ENCODE measurements at places on chromosomes 3 and 15.

- DNase-seq, result no peak
These were observed 340.7 kb upstream of the C2CD4B start for GRCh38 chr15:62505762-62506161.

GRCh38 chr15:26562336-26562735 lies 210.5 kb downstream of the GABRB3 start:
- no peak for DNase-seq

DNA sequence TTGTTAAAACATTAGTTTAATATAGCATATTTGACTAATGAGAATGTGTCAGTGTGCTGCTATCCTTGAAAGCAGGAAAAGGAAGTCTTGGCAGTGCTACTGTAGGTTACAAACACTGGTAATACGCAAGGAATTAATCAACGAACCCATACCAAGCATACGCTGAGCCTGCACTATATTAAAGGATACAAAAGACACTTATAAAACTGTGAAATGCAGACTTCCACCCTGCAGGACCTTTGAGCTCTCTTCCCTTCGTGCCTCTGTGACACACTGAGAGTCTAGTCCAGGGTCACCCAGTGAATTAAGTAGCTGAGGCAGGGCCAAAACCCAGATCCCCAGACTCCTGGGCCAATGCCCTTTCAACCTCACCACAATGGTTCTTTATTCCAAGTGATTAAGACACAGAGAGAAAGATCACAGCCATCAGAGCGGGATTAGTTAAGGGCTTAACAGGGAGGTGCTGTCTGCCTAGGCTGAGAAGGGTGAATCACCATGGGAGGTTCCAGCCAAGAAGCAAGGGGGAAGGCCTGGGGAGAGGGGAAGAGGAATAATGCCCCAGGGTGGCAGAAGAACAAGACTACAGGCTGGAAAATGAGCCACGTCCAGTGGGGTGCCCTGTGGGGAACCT lies 6.8 kb downstream of the ANXA2 start:
- no peak for DNase-seq

- DNase-seq, result peak; percentile 15
These were observed 23.4 kb downstream of the KIF7 start for GRCh38 chr15:89631902-89632264.

- no peak for DNase-seq
These were observed 355.0 kb downstream of the RBMS3 start for GRCh38 chr3:29635888-29636287.

GRCh38 chr3:101902041-101902440 lies 52.7 kb downstream of the NFKBIZ start:
- no peak for DNase-seq

DNA sequence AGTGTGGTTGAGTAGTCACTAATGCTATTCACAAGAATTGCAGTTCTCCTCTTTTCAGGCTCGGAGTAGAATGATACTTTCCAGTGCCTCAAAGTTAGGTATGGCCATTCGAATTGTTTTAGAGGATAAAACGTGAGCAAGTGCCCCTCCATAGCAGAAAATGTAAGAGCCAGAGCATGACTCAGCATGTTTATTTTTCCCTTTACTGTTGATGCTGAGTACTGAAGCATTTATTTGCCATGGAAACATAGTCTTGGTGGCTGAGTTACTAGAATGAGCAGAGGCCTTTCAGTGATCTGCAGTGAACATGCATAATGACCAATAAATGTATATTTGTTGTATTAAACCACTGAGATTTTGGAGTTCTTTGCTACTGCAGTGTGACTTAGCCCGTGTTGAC lies 540.6 kb downstream of the NLGN1 start:
- DNase-seq, result no peak

DNA sequence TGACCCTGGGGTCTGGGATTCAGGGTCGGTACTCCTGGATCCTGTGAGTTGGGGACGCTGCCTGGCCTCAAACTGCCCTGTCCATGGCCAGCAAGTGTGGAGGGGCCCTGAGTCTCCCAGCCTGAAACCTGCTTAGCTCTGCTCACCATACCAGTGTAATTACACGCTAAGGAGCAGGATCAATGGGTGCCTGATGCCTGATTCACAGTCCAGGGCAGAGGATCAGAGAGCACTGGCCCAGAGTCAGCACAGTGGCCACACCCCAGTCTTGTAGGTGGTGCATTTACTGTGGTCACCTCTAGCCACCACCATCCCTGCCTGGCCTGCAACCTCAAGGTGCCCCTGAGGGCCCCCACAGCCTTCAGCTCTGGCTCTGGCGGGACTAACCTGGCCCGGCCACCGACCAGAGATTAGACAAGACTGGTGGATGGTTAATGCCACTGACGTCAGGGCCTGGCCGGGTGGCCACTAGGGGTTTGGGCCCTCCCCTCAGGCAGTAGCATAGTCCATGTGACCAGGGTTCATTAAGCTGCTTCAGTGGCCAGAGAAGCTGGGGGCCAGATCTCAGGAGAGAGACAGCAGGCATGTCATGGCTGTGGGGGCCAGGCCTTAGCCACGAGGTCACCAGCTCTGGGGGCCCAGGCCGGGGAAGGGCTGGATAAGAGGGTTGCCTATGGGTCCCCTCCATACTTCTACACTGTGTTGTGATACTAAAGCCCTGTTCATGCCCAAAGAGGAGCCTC lies 3.3 kb upstream of the SLC38A3 start:
- DNase-seq, result peak; percentile 61

- no peak for DNase-seq
These were observed 18.4 kb downstream of the LARS2 start for GRCh38 chr3:45406772-45407171.

DNA sequence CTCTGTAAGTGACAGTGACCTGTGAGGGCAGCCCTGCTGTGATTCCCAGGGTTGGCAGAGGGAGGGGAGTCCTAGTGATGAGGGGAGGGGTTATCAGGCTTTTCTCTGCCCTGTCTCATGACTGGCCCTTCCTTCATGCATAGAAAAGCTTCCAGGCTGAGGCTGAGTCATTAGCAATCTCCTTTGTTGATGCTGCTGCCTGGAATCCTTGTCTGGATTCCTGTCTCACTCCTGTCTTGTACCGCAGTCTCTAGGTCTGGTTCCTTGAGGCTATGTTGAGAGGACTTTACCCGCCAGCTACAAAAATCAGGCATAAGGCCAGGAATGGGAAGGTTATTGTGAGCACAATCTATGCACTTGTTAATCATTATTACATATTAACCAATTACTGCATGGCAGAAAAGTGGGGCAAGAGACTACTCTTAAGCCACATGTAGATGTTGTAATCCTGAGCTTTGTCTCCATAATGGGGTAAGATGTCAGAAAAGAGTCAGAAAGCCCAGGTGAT lies 7.2 kb downstream of the KLHL6 start:
- DNase-seq, result no peak

- DNase-seq, result no peak
These were observed 217.6 kb upstream of the IL12A start for GRCh38 chr3:159770998-159771397.

- no peak for DNase-seq
These were observed 120.8 kb upstream of the MCTP2 start for GRCh38 chr15:94110476-94111130.

- peak; percentile 82 for DNase-seq
These were observed 352 bp downstream of the CHRD start for GRCh38 chr3:184380185-184380626.

- no peak for DNase-seq
These were observed 92.3 kb upstream of the MRPS22 start for GRCh38 chr3:139251529-139251928.

DNA sequence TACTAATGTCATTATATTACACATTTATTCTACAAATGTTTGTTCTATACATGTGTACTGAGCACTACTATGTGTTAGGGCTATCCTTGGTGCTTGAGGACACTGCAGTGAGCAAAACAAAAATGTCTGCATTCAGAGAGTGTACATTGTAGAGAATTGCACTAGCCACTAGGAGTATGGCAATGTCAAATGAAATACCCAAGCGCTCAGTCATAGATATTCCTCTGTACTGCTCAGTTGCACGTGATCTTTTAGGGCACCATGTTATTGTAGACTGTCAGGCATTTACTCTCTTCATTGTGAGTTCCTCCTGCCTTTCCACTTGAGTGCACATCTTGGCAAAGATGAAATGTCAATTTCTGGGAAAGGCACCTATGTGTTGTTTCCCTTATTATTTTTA lies 36.8 kb downstream of the FNDC3B start:
- DNase-seq, result no peak

DNA sequence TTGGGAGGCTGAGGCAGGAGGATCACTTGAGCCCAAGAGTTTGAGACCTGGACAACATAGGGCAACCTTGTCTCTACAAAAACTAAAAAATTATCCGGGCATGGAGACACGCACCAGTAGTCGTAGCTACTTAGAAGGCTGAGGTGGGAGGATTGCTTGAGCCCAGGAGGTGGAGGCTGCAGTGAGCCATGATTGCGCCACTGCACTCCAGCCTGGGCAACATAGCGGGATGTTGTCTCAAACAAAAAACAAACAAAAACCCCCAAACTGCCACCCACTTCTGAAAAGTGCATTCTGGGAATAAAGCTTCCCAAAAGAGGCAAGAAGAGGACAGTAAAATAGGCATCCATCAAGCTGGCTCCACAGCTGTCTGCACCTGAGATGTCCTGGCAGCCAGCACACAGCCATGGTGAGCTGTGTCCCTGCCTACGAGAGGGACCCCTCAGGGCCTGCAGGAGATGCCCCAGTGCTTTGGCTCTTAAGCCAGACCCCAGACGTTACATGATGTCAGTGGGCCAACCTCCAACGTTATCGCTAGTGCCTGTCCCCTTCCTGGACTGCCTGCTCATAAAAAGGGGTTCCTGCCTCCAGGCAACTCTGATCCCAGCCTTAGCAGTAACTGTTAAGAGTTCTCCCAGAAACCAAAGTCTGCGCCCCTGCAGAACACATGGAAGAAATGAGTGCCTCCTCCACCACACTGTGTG lies 101.1 kb downstream of the LRIG1 start:
- DNase-seq, result no peak

DNA sequence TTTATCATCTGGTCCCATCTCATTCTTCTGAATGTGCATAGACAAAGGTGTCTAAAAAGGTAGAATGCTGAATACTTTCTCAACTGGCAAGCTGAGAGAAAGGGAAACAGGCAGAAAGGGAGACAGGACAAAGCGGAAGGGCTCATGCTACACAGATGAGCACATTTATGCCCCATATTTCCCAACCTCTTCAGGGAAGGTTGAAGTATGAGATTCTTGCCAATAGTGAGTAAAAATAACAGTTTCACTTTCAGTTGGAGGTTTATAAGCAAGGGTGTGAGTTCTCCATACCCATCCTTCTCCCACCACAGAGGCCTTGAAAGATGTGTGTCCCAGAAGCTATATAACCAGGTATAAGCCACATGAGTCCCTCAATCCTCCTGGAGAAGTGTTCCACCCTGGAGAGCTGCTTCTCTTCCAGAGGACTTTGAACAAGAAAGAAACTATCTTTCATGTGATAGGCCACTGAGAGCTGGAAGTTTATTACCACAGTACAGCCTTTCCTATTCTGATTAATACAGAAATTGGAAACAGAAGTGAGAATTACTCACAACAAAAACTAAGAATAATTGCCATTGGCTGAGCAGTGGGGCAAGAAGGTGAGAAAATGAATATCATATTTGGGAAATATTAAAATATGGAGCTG lies 709.4 kb upstream of the NR2F2 start:
- DNase-seq, result no peak

- peak; percentile 47 for DNase-seq
These were observed 7.6 kb downstream of the ARPC4 start for GRCh38 chr3:9800529-9800928.

GRCh38 chr3:177563792-177564191 lies 366.5 kb upstream of the TBL1XR1 start:
- no peak for DNase-seq

DNA sequence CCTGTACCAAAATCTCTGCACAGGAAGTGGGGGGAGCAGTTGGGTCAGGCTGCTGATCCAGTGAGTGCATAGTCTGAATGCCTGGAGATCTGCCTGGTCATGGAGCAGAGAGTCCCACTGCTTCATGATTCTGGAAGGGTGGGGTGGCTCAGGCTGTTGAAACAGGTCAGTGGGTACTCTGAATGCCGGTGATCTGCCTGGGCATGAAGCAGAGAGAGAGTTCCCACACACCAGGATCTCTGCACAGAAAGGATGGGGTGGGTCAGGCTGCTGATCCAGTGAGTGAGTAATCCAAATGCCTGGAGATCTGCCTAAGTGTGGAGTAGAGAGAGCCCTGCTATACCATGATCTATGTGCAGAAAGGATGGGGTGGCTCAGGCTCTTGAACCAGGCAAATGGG lies 16.1 kb upstream of the GCSAM start:
- DNase-seq, result no peak

GRCh38 chr15:70964058-70964457 lies 71.4 kb downstream of the LRRC49 start:
- no peak for DNase-seq

GRCh38 chr15:31391687-31392671 lies 65.3 kb downstream of the KLF13 start:
- DNase-seq, result peak; percentile 68

DNA sequence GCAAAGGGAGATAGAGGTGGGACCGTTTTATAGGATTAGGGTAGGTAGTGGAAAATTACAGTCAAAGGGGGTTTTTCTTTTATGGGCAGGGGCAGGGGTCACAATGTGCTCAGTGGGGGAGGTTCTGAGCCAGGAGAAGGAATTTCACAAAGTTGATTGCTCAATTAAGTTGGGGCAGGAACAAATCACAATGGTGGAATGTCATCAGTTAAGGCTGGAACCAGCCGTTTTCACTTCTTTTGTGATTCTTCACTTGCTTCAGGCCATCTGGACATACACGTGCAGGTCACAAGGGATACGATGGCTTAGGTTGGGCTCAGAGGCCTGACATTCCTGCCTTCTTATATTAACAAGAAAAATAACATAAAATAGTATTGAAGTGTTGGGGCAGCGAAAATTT lies 453.8 kb downstream of the VGLL3 start:
- DNase-seq, result no peak

DNA sequence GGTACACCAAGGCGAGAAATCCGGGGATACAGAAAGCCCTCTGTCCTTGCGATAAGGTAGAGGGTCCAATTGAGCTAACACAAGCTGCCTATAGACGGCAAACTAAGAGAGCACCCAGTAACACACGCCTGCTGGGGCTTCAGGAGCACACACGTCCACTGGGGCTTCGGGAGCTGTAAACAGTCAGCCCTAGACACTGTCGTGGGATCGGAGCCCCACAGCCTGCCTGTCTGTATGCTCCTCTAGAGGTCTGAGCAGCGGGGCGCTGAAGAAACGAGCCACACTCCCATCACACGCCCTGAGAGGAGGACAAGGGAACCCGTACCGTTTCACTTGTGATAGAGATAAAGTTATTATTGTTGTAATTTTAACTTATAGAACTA lies 486 bp downstream of the SAMMSON start:
- no peak for DNase-seq

- DNase-seq, result no peak
These were observed 14.3 kb downstream of the RHOA start for GRCh38 chr3:49397470-49397869.
